ENCODE measurements at places on chromosomes 13 and 19.

- DNase-seq: peak; percentile 59
These were observed 15.1 kb downstream of the CC2D1A start for GRCh38 chr19:13920940-13921747.

DNA sequence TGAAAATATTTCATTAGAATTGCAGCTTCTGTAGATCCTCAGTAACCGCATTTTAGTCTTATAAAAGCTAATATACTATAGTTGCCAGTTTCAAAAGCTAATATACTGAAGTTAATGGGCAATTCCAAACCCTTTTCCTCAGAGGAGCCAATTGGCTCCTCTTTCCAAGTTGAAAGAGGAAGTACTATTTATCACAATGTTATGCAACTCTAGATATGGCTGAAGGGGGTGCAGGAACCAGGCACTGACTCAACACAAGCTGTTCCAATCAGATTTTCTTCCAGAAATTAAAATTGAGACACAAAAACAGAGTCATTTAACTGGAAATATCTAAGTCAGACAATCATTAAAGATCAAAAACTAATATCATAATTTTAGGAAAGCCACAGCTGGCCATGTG is 258.9 kb downstream of the PCDH20 start:
- no peak for DNase-seq

DNA sequence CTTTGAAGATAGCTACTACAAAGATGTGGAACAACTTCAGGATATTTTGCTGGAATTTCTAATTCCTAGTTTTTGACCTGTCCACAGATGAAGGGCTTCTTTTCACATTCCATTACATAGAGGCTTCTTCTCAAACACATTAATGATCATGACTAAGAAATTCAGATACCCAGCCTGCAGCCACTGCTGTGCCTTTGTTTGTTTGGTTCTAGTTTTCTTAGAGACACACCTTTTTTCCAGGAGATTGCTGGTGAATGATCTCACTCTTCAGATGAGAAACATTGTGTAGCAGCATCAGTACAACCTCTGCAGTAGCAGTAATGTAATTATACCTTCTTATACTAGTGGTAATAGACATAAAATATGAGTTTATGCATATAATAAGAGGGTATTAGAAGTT is 5.0 kb downstream of the TDRD3 start:
- DNase-seq: no peak

DNA sequence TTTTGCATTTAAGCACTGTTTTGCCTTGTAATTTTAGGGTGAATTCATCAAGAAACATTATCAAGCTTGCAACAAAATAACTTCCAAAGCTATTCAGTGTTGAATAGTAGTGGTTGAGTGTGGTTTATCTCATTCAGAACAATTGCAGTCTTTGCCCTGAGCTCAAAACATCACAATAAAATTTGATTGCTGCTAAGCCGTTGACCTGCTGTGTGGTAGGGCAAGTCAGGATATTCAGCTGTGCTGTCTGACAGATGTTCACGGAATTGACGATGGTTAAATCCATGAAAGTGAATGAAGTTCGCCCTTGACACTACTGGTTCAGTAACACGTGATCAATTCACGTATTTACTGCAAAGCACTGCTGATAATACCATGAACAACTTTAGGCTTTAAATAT is 66.9 kb downstream of the GJA3 start:
- DNase-seq: no peak

DNA sequence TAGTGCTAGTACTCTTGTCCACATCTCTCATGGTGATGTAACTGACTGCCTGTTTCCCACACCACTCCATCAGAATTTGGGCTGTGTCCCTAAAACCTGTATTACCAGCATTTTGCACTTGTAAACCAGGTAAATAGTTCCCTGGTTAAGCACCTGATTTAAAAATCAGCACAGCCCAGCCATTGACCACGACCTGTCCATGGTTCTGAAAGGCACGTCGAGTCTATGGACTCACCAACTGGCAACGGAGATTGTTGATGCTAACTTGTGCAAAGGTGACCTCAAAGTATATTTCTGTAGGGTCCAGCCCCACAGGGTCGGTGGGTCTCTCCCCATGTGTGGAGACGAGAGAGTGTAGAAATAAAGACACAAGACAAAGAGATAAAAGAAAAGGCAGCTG is 46.7 kb upstream of the ZNF835 start:
- no peak for DNase-seq

DNA sequence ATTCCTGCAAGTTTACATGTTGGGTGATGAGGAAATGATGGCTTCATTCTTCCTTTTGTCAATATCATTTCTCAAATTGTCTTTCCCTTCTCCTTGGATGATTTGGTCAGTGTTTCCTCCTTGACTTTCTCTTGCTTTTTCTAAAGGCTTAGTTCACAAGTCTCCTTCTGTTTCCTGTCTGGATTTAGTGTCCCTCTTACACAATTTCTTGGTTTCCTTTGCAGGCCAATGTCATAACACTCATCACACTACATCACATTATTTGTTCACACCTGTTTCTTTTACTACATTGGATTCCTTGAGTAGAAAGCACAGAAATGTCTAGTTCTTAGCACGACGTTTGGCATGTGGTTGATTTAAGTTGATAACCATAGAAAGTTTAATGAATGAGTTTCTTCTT is 490.7 kb downstream of the TDRD3 start:
- DNase-seq: no peak

GRCh38 chr19:38900202-38900629 is 447 bp downstream of the NFKBIB start:
- DNase-seq: no peak

DNA sequence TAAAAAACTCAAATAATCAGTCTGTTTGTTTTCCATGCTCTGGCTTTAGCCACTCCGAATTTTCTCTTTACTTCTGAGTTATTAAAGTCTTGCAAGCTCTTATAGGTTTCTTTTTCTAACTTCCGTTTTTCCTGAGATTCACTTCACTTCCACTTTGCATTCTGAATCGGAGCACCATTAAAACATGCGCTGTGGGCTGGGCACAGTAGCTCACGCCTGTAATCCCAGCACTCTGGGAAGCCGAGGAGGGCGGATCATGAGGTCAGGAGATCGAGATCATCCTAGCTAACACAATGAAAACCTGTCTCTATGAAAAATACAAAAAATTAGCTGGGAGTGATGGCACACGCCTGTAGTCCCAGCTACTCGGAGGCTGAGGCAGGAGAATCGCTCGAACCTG is 357.9 kb downstream of the SLITRK6 start:
- no peak for DNase-seq

- DNase-seq: peak; percentile 89
These were observed 5.2 kb upstream of the REXO1 start for GRCh38 chr19:1853295-1854038.

DNA sequence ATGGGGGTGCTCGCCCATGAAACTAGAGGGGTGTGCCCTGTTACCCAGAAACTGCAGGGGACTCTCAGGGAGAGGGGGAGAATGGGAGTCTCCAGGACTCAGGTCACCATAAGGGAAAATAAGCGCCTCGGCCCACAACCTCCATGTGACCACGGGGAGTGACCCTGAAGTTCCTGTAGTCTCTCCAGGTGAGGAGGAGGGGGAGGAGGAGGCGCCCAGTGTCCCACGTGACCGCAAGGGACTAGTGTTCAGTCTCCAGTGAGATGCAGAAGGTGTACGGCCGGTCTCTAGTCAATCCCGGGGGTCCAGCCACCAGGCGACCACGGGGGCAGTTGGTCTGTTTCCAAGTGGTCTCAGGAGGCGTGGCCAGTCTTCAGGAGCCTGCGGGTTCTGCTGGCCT is 16.0 kb downstream of the TM6SF2 start:
- no peak for DNase-seq

DNA sequence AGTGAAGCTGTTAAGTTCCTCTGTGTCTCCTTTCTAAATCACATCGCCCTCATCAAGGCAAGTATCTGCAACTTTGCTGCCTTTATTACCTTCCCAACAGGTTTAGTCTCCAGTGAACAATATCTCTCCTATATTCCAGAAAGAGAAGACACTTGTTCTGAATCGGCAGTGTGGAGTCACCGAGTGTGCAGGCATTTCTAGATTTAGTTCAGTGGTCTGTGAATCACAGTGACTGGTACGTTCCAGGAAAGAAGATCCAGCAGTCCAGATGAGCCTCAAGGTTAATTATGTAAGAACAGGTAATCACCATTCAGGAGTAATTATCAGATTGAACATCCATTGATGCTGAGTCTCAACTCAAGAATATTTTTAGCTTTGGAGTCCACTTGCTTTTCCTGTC is 497.0 kb downstream of the FOXO1 start:
- DNase-seq: no peak

- no peak for DNase-seq
These were observed 5.7 kb downstream of the PGPEP1 start for GRCh38 chr19:18346091-18346490.

DNA sequence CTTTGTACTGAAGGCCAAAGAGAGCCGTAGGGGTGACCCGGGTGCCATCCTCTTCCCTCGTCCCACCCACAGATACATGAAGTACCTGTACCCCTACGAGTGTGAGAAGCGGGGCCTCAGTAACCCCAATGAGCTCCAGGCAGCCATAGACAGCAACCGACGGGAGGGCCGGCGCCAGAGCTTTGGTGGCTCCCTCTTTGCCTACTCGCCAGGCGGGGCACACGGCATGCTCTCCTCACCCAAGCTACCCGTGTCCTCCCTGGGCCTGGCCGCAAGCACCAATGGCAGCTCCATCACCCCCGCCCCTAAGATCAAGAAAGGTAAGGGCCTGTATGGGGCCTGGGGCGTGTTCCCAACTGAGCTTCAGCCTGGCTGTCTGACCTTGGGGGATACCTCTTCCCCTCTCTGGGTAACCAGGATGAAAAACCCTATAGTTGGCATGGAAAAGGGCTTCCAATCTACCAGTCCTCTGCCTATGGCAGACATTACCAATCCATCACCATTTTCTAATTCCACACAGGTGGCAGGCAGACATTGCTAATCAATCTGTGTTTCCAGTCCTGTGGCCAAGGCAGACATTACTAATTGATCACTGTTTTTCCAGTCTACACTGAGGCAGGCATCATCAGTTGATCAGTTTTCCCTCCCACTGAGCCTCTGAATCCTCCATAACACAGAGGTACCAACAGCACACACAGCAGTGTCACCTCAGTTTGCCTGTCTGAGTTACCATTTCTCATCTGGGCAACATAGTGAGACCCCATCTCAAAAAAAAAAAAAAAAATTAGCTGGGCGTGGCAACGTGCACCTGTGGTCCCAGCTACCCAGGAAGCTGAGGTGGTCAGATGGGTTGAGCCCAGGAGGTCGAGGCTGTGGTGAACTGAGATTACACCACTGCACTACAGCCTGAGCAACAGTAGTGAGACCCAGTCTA is 19.1 kb upstream of the WDR18 start:
- DNase-seq: no peak

GRCh38 chr19:43476606-43477005 is 11.2 kb upstream of the LYPD3 start:
- no peak for DNase-seq

DNA sequence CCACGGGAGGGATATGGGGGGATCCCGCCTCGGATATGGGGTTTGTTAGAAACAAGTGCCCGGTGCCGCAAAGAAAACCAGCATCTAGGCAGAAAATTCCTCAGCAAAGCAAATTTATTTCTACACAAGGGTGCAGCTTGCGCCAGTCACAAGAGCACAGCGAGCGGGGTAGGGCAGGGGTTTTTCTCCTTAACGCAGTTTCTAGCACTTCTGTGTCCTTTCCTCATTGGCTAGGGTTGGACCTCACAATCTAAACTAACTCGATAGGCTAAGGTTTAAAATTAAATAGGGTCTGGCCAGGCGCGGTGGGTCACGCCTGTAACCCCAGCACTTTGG is 595 bp downstream of the ZNF440 start:
- no peak for DNase-seq

- DNase-seq: no peak
These were observed 20.3 kb downstream of the FBN3 start for GRCh38 chr19:8129061-8129618.

DNA sequence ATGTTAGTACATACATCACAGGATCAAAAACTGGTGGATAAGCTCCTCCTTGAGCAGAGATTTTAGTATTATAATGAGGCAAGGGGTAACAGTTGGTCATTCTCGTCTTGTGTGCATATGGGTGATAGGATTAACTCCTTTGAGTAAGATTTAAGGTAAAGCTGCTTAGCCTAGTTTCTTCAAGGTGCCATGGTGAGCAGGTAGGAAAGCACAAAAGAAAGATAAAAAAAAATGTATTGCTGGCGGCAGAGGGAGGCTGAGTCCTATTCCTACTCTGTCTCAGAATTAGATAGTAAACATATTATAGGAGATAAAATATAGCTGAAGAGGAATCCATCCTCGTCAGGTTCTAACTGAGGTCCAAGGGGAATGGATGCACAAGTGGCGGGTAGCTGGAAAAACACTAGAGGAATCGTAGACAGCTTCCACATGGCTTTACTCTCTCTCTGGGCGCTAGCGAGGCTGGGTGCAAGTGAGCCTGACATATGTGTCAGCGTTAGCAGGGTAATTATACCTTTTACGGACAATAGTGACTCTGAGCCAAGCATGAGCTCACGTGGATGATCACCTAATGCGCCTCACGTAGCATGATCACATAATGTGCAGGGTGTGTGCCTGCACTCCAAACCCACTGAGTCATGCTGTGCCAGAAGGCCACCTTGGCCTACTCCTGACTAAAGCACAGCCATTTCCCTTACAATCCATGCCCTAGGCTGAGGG is 734.3 kb upstream of the MIR17HG start:
- no peak for DNase-seq

DNA sequence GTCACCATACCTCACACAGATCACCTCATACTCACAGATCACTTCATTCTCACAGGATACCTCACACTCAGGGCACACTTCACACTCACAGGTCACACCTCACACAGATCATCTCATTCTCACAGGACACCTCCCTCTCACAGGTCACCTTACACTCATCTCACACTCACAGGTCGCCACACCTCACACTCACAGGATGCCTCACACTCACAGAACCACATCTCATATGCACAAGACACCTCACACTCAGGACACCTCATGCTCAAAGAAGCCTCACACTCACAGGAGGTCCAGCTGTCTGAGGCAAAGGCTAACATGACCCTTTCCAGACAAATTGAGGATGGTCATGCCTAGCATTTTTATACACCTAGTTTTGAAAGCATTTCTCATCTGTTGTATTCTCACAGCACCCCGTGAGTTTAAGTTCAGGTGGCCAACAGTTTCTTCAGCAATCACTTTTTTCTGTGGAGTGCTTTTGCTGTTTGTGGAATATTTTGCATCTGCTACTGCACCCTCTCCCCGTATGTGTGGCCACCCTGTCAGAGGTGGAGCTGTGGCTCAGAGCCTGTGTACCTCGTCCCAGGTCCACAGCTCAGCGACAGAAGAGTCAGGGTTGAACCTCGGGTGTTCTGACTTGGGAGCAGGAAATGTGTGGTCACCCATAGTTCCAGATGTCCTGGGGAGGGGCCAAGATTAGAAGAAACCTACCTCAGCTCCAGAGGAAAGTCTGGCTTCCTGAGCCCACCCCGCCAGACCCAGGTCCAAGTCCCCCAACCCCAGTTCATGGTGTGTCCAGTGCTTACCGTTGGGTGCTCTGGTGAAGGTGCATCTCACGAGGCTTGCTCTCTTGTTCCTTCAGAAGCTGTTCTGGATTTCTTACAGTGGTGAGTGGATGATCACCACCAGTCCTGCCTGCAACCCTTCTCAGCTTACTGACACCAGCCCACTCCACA is 7.6 kb downstream of the F7 start:
- DNase-seq: no peak

Data from activated naive CD4-positive, alpha-beta T cell treated with anti-CD3 and anti-CD28 coated beads for 36 hours (primary cell).